Fibroblast of skin of left biceps (primary cell): ENCODE measurements at places on chromosomes 7 and 10.
A peak's percentile ranks its signal among the peaks of the same experiment; 100 is the strongest.

- DNase-seq: no peak
These were observed 81.0 kb downstream of the CELF2 start for GRCh38 chr10:11098666-11099065.

DNA sequence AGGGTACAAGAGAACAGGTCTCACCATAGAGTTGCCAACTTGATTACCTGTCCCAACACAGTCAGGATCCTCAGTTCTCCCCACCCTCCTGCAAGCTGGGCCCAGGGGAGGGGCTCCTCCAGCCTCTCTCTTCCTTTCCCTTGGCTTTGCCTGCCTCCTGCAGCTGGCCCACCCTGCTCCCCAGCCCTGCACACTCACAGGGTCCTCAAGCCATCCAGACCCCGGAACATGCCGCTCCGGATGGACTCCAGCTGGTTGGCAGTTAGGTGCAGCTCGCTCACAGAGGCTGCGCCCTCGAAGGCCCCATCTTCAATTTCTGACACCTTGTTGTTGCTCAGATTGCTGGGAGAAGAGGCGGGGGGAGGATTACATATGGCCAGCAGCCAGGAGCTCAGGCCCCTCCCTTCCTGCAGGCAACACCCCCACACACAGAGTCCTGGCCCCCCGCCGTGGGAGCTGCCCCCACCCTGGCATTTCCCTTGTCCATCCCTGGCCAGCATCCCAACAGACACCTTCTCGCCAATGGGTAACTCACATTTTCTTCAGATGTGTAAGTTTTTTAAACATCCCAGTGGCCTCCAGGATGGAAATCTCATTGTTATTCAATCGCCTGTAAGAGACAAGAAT lies 139.2 kb downstream of the SLIT1 start:
- no peak for DNase-seq

- DNase-seq: no peak
These were observed 134.1 kb upstream of the KLF14 start for GRCh38 chr7:130868139-130868538.

GRCh38 chr10:72334825-72335393 lies 19.8 kb downstream of the DNAJB12 start:
- no peak for DNase-seq

- DNase-seq: peak; percentile 64
These were observed 39.3 kb downstream of the FAS start for GRCh38 chr10:89029785-89030437.

GRCh38 chr7:3895341-3896116 lies 594.5 kb downstream of the SDK1 start:
- DNase-seq: no peak

GRCh38 chr7:90668992-90669391 lies 72.9 kb downstream of the CDK14 start:
- no peak for DNase-seq

DNA sequence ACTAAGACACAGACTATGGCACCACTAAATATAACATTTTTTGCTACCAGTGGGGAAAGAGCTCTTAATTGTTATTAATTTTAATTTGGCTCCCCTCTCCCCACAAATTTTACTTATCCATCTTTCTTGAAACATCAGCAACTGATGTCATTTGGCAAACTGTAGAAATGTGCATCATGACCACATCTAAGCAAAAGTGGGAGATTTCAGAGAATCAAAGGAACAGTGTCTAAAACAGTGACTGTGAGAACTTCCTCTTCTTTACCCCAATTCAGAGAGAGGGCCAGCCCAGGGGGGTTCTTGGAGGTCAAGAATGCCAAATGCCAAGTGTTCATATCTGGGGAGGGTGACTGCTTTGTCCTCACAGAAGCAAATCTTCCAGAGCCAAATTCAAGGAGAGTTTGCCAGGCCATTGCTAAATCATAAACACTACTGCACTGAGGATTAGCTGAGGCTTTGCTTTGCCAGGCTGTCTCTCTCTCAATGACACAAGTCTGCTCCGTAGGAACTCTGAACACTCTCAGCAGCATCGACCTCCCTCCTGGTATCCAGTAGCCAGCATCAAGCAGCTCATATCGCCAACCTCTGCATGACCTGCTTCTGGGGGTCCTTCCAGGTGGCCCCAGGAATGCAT lies 65.6 kb downstream of the ITIH5 start:
- DNase-seq: no peak

GRCh38 chr10:110284262-110284661 lies 20.5 kb downstream of the SMNDC1 start:
- no peak for DNase-seq

- no peak for DNase-seq
These were observed 154.9 kb downstream of the SDK1 start for GRCh38 chr7:3455806-3456595.

DNA sequence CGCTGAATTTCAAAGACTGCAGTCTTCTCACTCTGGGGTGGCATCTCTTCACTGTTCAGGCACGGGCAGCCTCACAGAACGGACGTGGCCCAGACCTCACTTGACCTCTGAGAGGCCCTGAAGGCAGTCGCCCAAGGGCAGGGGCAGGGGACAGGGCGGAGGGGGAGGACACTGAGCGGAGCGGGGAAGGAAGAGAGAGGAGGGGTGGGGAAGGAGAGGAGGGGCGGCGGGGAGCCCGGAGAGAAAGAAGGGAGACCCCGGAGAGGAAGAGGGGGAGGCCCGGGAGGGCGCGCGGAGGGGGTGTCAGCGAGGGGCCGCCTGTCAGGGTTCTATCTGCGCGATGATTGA lies 58.7 kb upstream of the COMTD1 start:
- no peak for DNase-seq

- no peak for DNase-seq
These were observed 256.3 kb upstream of the MAGI2 start for GRCh38 chr7:79709574-79710409.

GRCh38 chr10:60572511-60573194 lies 183.0 kb upstream of the ANK3 start:
- peak; percentile 70 for DNase-seq

- no peak for DNase-seq
These were observed 2.1 kb upstream of the IL6 start for GRCh38 chr7:22724861-22725260.

DNA sequence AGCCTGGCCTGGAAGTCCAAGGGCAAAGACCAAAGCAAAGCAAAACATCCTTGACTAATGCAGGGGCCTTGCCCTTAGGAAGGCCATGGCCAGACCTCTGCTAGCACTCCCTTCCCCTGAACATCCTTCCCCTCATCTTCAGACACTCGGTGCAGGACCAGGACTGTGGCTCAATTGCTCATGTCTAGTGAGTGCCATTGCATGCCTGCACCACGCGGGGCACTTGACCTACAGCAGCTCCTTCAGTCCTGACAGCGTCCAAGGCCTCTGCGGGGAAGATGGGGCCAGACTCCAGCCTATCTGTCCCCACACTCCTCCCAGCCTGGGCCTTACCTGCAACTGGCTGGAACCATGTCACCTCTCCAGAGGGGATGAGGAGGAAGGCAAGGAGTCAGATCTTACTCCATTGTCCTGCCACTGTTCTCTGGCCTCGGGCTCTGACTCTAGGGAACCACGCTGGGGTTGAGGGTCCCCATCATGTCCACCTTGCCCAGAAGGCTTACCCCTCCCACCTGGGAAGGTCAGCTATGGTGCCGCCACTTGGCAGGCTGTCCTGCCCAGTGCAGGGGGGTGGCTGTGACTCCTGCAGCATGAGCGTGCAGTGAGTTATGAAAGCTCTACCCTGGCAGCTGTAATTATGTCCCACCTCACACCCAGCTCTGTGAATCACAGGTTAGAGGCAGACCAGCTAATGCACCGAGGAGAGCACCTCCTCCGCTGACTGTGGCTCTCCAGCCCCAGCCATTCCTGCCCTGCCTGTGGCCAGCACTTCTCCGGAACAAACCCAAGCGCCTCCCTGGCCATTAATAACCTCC lies 16.1 kb downstream of the DRGX start:
- no peak for DNase-seq

DNA sequence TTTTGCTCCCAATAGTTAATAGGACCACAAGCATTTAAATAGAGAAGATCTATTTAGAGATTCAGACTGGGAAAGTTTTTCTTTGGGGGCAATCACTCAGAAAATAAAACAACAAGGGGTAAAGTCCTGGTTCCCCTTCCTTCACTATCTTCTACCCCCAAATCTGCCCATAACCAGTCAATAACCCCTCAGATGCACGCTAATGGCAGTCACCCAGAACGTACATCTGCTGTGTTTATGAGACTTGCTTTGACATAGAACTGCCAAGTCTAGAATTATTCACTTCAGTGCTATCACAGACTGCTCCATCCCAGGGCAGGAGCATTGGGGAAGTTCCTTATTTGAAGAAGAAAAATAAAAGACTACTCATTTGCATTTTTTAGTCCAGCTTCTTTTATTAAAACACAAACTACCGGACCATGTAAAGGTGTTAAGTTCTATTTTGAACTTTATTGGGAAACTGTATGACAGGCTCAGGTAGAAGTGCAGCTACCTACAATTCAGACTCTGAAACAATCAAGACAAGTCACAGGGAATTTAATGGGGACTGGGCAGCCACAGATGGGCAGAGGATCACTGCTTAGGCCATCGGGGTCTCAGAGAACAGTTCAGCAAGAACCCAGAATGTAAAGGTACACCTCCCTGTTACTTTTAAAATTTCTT lies 38.4 kb downstream of the ANK3 start:
- no peak for DNase-seq

- no peak for DNase-seq
These were observed 226.6 kb upstream of the BMPER start for GRCh38 chr7:33678569-33679335.

DNA sequence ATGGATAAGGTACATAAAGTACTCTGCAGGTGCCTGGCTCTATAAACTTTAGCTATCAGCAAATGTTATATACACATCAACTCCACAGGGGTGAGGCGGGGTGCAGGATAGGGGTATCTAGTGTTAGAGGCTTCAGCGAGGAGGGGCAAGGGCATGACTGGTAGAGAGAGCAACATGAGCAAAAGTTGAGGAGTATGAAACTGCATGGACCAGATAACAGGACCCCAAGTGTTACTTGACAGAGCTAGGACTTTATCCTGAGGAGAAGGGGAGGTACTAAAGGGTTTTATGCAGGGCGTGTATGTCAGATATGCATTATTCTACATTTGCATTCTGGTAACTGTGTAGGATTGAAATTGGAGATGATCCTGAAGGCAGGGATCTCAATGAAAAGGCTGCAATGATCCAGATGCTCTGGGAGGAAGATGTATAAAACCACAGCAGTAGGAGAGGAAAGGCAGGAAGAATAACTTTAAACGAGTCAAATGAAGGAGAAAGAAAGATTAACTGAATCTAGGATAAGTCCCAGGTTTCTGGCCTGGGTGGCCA lies 109.8 kb upstream of the FAM133B start:
- DNase-seq: no peak

GRCh38 chr10:70996549-70996948 lies 108.2 kb upstream of the PCBD1 start:
- no peak for DNase-seq

DNA sequence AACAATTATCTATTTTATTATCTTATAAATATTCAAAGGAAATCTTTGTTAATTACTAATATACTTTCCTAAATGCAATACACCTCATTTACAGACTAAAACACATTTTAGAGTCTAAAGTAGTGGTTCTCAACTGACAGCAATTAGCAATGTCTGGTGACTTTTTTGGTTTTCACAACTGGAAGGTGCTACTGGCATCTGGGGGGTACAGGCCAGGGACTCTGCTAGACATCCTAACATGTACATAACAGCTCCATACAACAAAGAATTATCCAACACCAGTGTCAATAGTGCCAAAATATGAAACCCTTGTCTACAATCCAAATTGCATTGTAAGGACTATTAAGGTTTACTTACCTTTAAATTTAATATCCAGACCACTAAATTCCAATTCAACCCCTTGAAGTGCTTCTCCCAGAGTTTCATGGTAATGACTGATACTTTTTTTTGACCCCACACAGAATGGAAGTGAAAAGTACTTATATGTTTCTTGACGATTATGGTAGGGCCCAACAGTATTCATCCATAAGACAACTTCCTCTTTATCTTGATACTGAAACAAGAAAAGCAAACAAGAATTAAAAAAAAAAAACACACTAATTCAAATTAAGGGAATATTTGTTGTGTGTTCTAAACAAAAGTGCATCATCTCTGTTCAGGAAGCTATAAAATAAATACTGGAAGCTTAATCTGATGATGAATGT lies 10.4 kb downstream of the TM9SF3 start:
- DNase-seq: no peak

DNA sequence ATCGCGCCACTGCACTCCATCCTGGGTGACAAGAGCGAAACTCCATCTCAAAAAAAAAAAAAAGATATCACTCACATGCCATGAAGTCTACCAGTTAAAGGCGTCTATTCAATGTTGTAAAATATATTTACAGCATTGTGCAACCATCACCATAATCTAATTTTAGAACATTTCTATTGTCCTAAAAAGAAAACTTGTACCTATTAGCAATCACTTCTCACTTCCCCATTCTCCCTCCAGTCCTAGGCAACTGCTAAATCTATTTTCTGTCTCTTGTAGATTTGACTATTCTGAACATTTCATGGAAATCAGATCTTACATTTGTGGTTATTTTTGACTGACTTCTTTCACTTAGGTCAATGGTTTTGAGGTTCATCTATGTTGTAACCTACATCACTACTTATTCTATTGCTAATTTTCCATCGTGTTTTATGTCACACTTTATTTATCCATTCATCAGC lies 25.2 kb upstream of the OTUD1 start:
- no peak for DNase-seq

- no peak for DNase-seq
These were observed 19.3 kb downstream of the ELMO1 start for GRCh38 chr7:37429435-37429791.

GRCh38 chr10:99844433-99844955 lies 62.1 kb downstream of the ABCC2 start:
- no peak for DNase-seq

DNA sequence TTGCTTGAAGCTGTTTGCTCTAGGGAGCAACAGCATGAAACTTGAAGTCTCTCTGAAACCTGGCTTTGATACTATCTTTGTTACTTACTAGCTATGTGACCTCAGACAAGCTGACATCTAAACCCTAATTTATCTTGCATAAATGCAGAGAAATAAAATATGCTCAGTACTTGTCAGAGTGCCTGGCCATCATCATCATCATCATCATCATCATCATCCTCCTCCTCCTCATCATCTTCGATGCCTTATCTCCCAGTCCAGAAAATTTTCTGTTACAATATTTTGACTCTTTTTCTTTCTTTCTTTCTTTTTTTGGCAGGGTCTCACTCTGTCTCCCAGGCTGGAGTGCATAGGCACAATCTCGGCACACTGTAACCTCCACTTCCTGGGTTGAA lies 34.8 kb upstream of the TAX1BP1 start:
- DNase-seq: no peak

- no peak for DNase-seq
These were observed 56.1 kb downstream of the SLIT1 start for GRCh38 chr10:97129666-97130065.

- DNase-seq: no peak
These were observed 977 bp downstream of the CACNB2 start for GRCh38 chr10:18140957-18141845.

GRCh38 chr10:98599032-98599610 lies 152.4 kb upstream of the HPS1 start:
- no peak for DNase-seq

- no peak for DNase-seq
These were observed 8.1 kb downstream of the ADCK2 start for GRCh38 chr7:140680886-140681285.

GRCh38 chr10:119112056-119112455 lies 8.1 kb downstream of the DENND10 start:
- no peak for DNase-seq

- no peak for DNase-seq
These were observed 136.9 kb upstream of the ASAH2 start for GRCh38 chr10:50388181-50388580.
